T follicular helper cell (primary cell): ENCODE measurements at places on chromosomes 11 and 22.
A peak's percentile ranks its signal among the peaks of the same experiment; 100 is the strongest.

DNA sequence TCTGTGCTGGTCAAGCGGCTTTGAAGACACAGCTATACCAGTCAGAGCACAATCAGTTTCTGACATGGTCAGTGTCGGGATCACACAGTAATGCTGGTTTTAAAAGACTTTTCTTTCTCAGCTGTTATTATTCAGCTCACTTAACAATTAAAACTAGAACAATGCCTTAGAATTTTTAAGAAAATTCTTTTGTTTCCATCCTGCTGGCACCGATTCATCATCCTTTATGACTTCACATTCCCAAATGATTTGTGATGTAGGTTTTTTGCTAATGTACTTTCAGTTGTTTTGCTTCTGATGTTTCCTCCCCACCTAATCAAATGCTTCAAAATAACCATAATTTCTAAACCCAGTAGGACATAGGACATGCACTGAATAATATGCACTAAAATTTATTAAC lies 34.5 kb upstream of the OLFML1 start:
- DNase-seq: no peak

GRCh38 chr22:17272511-17272991 lies 53.3 kb upstream of the ADA2 start:
- DNase-seq: no peak

DNA sequence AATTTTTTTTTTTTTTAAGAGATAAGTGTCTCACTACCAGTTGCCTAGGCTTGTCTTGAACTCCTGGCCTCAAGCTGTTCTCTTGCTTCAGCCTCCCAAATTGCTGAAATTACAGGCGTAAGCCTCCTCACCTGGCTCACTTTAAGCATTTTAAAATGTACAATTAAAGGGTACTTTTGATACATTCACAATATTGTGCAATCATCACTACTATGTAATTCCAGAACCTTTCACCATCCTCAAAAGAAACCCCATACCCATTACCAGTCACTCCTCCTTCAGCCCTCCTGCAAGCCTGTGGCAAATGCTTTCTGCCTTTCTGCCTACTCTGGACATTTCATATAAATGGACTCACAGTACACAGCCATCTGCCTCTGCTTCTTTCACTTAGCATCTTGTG lies 34.5 kb upstream of the WT1 start:
- no peak for DNase-seq

- no peak for DNase-seq
Measured at GRCh38 chr11:73308961-73309919, 1.2 kb downstream of the ARHGEF17 start.

GRCh38 chr11:72705442-72706365 lies 31.5 kb upstream of the PDE2A start:
- no peak for DNase-seq

DNA sequence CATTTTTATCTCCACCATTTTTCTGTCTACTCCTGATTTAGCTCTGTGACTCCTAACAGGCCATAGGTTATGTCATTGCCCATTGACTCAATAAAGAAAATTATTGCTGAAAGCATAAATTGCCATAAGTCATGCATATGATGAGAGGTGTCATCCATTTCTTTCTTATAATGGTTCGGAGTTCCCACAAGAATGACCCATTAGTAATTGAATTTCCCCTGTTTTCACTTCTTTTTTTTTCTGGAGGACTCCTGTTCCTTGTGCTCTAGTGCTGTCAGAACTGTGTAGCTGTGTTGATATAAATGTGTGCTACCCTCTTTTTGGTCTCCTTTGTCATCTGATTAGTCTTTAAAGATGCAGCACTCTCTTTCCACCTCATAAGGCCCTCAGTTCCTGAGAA lies 22.9 kb upstream of the CARD18 start:
- DNase-seq: no peak

DNA sequence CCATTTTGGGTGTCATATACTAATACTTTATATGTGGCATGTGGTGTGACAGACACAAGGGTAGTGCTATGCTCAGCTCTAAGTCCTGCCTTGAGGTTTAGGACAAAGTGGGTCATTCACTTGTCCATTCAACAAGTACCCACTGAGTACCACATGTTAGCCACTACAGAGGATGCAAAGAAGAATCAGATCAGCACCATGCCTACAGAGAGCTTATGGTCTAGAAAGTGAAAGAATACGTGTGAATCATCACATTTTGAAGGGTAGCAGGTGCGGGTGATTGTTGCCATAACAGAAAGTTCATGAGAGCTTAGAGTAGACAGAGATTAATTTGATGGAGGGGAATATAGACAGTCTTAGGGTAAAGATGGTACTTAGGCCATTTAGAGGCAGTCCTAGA lies 18.3 kb downstream of the CLMP start:
- DNase-seq: no peak

DNA sequence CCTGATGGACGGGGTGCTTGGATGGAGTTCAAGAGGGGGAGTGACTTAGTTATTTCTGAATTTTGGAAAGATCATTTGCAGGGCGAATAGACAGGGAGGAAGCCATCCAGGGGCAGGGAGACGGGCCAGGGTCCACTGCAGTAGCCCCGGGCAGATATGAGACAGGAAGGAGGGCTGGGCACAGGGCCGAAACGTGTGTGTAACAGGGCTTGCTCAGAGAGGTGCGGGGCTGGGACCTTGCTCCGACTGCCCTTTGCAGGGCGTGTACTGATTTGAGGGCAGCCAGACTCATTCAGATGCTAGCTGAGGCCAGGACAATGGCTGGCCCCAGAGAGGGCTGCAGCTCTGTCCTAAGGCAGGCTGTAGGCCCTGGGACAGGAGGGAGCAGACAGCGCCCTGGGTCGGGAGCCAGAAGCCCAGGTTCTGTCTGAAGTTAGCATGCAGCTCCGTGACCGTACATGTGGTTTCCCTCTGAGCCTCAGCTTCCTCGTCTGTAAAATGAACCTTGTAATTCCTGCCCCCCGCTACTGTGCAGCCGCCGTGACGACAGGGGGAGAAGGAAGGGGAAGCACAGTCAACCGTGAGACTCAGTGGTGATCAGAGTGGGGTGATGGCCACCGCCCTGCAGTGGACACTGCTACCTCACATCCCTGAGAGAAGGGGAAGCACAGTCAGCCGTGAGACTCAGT lies 103.4 kb downstream of the PHF21B start:
- no peak for DNase-seq

GRCh38 chr11:62444236-62444833 lies 25.5 kb downstream of the SCGB1A1 start:
- peak; percentile 5 for DNase-seq

DNA sequence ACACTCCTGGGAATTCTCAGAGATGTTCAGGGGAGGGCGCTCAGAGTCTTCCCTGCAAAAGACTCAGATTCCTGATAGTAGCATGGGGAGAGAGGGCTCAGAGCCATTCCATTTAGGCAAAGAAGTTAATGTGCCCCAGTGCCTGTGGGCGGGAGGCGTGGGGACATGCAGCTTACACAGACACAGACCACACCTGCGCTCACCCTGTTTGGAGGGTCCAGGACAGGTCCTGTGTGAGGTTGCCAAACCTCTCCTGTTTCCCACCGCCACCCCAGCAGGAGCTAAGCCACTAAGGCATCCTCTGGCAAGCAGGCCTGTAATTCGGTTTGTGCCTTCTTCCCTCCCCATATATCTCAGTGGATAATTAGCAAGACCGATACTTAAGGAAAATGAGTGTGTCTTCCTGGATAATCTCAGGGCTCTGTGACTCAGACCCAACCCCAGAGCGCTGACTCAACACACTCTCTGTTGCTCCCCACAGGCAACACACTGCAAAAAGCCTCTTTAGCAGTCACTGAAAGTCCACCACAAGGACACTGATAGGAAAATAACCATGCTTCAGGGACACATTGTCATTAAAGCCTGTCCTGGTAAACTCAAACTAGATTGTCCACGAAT lies 118.9 kb upstream of the LMO1 start:
- DNase-seq: no peak

DNA sequence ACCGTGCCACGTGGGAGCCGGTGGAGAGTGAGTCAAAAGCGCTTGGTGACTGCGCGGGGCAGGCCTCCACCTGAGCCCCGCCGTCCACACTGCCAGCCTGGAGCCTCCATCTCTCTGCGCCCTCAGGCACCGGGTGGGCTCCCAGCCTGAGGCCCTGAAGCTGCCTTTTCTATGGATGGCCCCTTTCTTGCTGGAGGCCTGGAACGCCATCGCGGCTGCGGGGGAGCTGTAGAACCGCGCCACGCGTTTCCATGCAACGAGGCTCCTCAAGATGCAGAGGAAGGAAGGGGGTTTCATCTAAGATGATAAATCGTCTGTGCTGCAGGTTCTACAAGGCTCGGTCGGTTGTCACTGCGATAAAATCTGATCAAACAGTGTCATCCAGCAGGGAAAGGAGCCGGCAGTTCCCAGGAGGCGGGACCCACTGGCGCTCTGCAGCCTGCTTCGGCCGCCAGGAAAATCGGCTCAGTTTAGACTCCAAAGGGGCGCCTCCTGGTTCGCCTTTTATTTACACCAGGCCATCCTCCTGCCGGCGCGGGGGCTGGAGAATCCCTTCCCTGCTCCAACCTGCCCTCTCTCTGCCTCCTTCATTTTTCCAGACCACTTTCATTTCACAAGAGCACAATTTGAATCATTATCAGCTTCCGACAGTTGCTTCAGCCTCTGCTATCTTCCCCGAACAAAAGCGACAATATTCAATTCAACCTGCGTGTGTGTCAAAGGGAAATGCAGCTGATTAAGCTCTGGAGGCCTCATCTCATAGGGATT lies 624.4 kb downstream of the BRD1 start:
- no peak for DNase-seq

DNA sequence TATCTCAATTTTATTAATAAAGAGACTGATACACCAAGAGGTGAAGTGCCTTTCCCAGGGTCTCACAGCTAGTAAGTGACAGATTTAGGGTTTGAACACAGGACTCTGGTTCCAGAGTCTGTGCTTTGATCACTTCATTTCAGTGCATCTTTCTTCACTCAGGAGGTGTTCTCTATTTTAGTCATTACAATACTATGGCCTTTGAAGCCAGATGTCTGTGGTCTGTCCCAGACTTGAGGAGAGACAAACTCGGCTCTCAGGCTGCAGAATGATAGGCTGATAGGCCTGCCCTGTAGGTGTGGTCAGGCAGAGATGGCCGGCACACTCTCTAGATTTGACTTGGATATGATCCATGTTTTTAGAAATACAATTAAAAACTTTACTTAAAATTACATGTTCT lies 478.5 kb upstream of the CCDC90B start:
- DNase-seq: no peak

DNA sequence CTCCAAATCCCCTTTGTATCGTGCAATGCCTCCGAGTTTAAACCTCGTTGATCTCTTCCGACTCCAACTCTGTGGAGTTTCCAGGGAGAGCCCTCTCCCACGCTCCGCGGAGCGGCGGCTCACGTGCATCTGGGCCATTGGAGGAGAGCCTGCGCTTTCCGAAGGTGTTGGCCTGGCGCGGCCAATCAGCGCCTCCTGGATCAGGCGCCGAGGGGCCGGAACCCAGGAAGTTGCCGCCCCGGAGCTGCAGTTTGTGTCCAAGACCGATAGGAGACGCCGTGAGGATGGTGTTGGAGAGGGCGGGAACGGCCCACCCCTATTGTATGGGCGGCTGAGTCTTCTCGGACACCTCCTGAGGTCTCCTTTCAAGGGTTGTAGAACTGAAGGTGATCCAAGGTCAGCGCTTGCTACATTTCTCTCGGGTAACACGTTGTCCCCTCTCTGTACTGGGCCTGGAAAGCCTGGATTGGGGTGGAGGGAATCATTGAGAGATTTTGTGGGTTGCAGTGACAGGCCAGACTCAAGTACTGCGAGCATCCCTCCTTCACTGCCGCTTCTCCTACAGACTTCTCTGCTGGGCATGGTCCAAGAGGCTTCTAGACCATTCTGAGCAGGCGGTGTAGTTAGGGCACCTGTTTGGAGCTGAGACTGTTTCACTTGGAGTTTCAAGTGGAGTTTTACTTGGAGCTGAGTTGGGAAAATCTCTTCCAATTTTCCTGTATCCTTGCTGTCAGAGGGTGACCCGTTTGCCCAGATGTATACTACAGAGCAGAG lies 1.7 kb downstream of the ADAMTS15 start:
- DNase-seq: no peak

DNA sequence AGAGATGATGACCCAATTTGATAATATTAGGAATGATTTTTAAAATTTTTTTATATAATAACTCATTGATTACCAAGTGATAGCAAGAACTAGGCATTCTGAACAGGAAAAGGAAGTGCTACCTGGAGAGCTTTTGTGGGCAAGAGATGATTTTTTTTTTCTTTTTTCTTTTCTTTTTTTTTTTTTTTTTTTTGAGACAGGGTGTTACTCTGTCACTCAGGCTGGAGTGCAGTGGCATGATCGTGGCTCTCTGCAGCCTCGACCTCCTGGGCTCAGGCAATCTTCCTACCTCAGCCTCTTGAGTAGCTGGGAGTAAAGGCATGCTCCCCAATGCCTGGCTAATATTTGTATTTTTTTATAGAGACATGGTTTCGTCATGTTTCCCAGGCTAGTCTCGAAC lies 40.4 kb downstream of the TNRC6B start:
- no peak for DNase-seq

DNA sequence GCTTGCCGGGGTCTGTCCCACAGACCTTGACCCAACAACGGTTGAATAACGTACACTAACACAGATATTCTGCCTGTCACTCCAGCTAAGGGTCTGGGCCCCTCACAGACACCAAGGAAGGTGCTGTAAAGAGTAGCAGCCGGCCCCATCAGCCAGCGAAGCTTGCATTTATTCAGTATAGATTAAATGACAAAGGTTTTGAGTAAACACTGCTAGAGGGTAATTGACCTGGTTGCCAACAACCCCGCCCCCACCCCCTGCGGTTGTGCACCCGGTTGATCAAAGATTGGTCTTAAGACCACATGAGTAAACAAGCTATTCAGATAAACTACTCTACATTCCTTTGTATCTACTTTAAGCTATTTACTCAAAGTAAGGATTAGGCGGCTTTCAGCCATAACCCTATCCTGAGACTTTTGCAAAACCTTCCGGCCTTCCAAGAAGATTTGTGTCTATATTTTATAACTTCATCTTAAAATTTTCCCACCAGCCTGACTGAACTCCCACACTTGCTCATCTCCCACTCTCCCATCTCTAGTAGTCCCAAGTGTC lies 4.8 kb upstream of the CKAP5 start:
- DNase-seq: no peak

- no peak for DNase-seq
Measured at GRCh38 chr11:120932305-120932915, 91.5 kb upstream of the TBCEL start.

DNA sequence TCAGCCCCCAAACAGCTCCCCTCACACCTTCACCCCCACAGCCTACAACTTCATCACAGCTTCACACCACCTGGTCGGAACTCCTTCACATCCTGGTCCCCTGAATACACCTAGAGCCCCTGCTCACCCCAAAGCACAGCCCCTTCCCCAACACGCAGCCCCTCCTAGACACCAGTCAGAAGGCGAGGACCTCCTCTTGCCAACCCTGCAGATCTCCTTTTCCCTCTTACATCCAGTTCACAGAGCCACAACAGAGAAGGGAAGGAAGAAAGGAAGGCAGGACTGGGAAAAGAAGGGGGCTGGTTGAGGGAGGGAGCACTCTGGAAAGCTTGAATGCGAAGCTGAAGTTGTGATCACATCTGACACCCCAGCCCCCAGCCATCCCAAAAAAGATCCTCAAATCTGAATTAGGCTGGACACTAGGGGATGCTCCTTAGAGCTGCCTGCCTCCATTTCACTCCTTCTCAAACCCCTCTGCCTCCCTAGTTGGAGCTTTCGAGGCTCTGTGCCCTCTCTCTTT lies 629 bp downstream of the CCKBR start:
- DNase-seq: no peak
